ENCODE measurements at places on chromosomes 3 and 15.

DNA sequence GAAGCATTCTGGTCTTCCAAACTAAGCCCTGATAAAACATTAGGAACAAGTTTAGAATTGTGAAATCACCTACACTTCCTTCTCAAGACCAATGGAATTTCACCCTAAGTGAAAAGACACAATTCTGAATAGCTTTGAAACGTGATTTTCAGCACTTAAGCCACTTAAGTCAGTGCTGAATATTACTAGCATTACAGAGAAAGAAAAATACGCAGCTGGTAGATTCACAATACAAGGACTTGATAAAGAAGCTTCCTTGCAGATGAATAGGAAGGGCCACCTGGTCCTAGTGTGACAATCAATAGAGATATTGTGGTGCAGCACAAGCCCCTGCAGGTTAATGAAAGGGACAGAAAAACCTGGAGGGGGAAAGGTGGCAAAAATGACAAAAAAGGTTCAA lies 353.1 kb upstream of the ALCAM start:
- no peak for DNase-seq

DNA sequence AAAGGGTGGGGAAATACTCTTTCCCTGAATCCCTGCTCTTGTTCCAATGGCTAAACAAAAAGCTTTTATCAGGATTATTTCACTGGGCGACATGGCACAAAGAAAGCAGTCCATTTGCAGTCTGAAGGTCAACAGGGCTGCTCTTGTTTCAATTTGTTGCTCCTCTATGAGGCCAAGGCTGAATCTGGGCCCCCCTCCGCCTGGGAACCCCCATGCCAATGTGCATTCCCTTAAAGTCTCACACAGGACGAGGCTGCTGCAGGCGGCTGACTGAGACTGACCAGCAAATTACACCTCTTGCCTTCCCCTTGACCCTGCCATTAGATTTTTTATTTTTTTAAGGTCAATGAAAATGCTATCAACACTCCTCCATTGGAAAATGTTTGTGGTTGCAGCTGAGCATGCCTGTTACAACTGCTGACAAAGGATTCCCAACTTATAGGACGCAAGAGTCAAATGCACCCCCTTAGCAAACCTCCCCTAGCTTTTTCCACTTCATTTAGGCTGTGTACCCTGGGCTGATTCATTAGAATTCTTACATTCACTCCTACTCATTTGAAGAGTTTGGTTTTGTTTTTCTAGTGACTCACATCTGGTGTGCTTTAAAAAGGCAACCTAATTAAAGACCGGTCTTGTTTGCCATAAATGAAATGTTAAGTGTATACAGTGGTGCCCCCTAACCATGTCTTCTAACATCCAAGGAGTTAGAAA lies 60.8 kb upstream of the ARHGEF3 start:
- no peak for DNase-seq

DNA sequence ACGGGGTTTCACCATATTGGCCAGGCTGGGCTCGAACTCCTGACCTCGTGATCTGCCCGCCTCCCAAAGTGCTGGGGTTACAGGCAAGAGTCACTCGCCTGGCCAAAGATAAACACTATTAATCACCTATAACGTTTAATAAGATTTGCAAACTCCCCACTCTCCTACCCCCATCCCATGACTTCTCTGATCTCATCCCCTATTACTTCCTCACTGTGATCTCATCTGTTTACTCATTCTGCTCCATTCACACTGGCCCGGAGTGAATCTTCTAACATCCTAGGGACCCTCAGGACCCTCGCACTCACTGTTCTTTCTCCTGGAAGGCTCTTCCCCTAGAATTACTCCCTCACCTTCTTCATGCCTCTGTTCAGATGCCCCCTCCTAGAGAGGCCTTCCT lies 78.9 kb downstream of the DGKG start:
- DNase-seq: no peak

DNA sequence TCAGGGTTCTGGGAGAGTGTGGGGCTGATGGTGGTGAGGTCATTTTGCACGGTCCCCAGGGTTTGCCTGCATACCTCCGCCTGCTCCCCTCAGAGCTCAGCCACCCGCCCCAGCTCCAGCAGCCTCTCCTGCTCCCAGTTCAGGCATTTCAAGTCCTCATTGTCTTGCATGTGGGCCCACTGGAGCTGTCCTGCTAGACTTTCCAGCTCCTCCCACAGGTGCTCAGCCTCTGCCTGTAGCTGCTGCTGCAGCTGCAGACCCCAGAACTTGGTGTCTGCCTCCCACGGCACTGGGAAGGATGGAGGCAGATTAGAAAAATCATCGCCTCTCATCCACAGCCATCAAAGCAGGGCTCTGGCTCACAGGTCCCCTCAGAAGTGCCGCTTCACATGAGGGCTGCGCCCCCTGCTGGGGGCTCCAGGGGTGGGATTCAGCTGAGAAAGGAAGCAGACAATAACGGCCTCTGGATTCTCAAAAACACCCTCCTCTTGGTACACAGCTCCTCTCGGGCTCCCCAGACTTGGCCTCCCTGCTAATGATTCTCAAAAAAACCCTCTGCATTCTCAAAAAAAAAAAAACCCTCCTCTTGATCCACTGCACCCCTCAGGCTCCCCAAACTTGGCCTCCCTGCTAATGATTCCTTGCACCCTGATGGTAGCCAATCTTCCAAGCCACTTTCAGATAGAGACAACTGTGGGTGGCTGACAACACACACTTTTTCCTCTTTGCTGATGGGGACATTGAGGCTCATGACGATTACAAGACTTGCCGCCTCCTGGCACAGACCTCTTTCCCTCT lies 89.3 kb upstream of the C2CD4B start:
- peak; percentile 30 for DNase-seq

DNA sequence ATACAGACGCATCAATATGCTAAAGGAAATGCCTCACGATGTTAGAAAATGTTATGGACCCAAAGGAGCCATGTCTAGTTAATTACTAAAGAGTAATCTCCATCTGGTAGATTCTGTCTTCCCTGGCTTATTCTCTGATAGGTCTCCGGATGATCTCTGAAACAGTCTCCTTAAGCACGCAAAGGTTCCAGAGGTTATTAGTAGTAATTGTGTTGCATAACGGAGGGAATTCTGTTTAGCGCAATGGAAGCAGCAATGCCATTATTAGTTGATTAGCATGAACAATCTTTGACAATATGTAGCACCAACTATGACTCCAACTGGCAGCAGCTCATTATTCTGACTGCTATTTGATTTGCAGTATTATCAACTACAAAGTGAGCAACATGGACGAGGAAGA lies 952.5 kb upstream of the SEMA6D start:
- DNase-seq: no peak

DNA sequence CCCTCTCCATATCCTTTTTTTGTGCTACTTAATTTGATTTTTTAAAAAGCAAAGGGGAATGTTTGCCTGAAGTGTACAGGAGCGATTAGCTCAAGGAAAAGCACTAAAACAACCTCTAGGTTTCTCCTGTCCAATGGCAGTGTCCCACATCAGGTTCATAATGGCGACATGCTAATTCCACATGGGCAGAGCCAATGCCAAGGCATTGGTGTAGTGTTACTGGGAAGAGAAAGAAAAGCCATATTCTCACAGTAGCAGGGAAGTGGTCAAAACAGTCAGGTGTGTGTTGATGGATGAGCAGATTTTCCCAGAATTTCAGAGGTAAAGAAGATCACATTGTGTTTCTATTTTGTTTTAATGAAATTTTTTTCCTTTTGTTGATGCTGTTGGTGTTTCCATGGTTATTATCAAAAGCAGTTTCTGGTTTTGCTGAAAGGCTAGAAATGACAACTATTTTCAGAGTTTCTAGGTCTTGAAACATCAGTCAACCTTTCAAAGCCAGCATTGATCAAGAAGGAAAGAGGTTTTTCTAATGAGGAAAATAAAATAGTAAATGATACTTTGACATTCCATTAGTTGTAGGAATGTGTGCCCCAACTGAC lies 65.2 kb downstream of the FNDC3B start:
- no peak for DNase-seq

- no peak for DNase-seq
Measured at GRCh38 chr3:88987776-88988175, 119.6 kb upstream of the EPHA3 start.

- DNase-seq: no peak
Measured at GRCh38 chr3:24048843-24049242, 103.8 kb downstream of the NR1D2 start.

- no peak for DNase-seq
Measured at GRCh38 chr3:155388417-155388816, 94.9 kb upstream of the STRIT1 start.

DNA sequence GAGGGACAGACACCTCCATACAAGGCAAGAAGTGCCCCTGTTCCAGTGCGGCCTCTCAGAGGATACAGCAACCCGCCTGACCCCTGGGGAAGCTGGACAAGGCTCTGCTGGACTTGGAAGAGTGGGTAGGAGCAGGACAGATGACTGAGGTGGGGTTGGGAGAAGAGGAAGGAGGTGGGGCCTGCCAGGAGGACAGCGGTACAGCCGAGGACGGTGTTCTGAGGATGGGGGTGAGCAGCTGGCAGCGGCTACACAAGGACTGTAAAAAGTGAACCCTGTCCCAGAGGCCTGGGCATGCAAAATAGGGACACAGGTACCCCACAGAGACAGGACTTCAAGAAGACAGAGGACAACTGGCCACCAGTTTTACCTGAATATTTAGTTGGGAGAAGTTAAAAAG lies 23.5 kb upstream of the ELP6 start:
- no peak for DNase-seq

GRCh38 chr3:167110901-167111300 lies 269.2 kb downstream of the ZBBX start:
- DNase-seq: no peak

- no peak for DNase-seq
Measured at GRCh38 chr3:65024148-65024547, 336.3 kb upstream of the ADAMTS9 start.

DNA sequence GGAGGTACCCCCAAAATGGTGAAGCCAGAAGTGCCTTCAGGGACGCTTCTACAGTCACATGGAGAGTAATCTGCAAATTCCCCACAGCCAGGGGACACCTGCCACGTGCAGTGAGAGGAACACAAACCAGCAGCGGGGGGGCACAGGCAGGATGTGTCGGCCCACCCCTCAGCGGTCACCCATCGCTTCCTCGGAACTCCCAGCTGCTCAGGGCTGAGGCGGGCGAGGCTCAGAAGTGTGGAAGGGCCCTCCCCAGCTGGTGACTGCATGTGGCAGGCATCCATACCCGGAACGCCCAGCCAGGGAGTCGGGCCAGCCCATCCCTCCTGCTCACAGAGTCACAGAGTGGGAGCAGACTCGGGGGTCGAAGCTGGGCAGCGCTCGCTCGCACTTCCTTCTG lies 63.7 kb downstream of the SLC12A8 start:
- DNase-seq: no peak

- DNase-seq: no peak
Measured at GRCh38 chr3:62667714-62668113, 207.5 kb downstream of the CADPS start.

GRCh38 chr3:112308151-112308911 lies 14.3 kb upstream of the SLC9C1 start:
- DNase-seq: no peak

GRCh38 chr3:173513123-173513522 lies 115.6 kb downstream of the NLGN1 start:
- no peak for DNase-seq

GRCh38 chr3:173109143-173109542 lies 31.9 kb downstream of the SPATA16 start:
- no peak for DNase-seq

- DNase-seq: no peak
Measured at GRCh38 chr3:110344487-110344886, 727.1 kb upstream of the NECTIN3 start.

DNA sequence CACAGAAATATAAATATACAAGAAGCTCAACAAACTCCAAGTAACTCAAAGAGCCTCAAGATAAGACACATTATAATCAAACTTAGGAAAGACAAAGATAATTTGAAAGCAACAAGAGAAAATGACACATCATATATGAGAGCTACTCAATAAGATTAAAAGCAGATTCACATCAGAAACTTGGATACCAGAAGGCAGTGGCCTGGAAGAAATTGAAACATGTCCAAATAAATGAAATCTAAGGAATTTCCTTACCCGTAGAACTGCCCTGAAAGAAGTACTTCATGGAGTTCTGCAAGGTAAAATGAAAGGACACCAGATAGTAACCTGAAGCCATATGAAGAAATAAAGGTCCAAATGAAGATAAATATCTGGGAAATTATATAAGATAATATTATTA lies 113.9 kb downstream of the LSAMP start:
- DNase-seq: no peak

- no peak for DNase-seq
Measured at GRCh38 chr15:37933666-37934065, 774 bp upstream of the TMCO5A start.

- no peak for DNase-seq
Measured at GRCh38 chr3:20307383-20307782, 121.4 kb upstream of the SGO1 start.

DNA sequence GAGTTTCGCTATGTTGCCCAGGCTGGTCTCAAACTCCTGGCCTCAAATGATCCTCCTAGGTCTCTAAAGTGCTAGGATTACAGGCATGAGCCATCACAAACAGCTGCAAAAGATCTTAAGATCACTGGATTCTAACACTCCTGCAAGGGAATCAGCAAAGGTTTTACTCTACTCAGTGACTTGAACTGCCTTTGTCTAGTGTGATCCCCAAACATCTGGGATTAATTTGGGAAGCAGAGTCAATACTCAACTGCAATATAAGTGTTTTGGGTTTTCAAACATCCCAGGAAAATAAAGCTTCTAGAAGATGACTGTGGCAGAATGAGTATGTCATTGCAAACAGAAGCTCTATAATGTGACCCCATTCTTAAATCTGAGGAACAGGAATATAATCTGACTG lies 7.2 kb downstream of the SPG21 start:
- no peak for DNase-seq

GRCh38 chr3:148863297-148863696 lies 1.8 kb upstream of the CPA3 start:
- no peak for DNase-seq

- DNase-seq: no peak
Measured at GRCh38 chr15:55499151-55499550, 8.9 kb downstream of the DNAAF4 start.

GRCh38 chr15:65870889-65871533 lies 1.7 kb downstream of the RAB11A start:
- no peak for DNase-seq

DNA sequence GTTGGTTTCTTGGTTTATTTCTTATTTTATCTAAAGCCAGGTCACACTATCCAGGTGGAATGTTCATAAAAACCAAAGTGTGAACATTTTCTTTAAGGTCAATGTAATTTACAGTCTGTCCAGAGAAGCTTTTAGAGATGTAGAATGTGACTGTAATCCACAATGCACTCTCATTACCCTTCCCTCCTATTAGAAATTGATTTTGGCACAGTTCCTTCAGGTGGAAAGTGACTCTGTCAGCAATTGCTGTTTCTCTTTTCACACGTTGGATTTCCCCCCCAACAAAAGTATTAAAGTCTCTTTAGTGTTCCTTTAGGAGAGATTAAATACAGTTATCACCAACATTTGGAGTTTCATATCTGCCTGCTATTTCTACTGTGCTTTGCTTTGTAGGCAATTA lies 31.6 kb upstream of the COPB2 start:
- DNase-seq: no peak
